ENCODE measurements at places on chromosomes 7 and 10.

DNA sequence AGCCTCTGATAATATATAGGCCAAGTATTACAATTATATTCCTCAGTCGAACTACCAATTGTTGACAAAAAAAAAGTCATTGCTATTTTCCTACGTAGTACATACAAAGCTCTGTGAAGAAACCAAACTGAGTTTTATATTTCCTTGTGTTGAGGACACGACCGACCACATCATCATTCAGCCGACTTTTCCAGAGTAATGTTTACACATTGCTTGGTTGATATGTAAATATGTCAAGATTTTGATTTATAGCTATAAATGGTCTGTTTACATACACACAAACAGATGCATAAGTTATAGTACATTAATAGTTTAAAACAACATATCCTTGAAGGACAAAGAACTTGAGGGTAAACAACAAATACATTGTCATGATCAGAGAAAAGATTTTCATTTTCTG, 121.5 kb downstream of the CRPPA start:
- DNase-seq, result no peak

- DNase-seq, result peak; percentile 49
Measured at GRCh38 chr10:63206997-63207811, 74.1 kb downstream of the NRBF2 start.

GRCh38 chr7:70355198-70356020, 757.1 kb downstream of the AUTS2 start:
- DNase-seq, result no peak

- no peak for DNase-seq
Measured at GRCh38 chr10:96341219-96342182, 17.3 kb downstream of the OPALIN start.

DNA sequence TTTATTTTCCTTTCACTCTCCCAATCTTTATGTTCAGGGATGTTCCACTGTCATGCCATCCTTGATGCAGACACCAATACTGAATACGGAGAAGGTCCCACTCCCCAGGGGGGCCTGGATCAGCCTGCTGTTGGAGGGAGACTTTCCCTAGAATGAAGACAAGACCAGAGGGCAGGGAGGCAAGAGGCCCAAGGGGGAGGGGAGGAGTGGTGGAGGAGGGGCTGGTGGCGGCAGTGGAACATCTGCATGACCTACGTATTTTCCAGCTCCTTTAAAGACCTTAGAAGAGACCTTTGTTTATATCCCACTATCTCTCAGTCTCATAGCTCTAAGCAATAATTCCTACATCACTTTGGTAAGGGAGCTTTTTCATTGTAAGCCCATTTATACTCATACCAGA, 183.0 kb downstream of the HECW1 start:
- no peak for DNase-seq
